ENCODE measurements at places on chromosomes 6 and 20.
A peak's percentile ranks its signal among the peaks of the same experiment; 100 is the strongest.

- DNase-seq = no peak
Measured at GRCh38 chr6:79005024-79005423, 73.0 kb downstream of the PHIP start.

DNA sequence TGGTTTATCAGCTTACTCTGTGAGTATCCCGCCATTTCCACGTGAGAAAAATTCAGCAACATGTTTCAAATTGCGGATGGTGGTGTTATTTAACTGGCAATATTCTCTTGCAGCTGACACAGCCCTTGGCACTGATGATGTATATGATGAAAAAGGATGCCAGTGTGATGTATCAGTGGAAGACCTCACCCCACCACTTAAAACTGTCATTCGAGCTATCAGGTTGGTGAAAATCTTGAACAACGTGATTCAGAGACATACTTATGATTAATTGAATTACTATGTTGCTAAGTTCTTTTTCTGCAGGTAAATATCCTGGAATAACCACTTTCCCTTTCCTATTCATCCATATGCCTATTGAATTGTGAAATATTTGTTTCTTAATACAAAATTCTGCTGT is 55.7 kb downstream of the KHDC1L start:
- no peak for DNase-seq

GRCh38 chr6:41935685-41936072 is 5.9 kb downstream of the CCND3 start:
- no peak for DNase-seq

- DNase-seq = no peak
Measured at GRCh38 chr20:21167261-21167660, 41.4 kb downstream of the KIZ start.

DNA sequence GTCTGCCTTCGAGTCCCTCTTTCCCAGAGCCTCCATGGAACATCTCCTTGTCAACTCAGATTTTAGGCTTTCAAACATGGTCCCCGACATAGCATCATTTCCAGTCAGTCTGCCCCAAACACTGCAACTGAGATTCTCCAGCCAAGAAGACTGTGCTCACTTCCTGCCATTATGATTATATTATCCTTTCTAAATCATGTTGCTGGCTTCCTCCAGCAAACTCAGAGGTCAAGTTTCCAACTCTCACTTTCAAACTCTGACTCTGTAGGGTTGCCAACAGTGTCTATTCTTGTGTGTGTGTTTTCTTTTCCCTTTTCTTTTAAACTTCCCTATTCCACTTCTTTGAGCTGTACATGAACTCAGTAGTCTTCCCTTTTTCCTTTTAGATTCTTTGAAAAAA is 61.2 kb upstream of the TRAF3IP2 start:
- DNase-seq = no peak

GRCh38 chr20:17562804-17563305 is 7.0 kb upstream of the DSTN start:
- no peak for DNase-seq

- no peak for DNase-seq
Measured at GRCh38 chr6:16904957-16905356, 143.7 kb upstream of the ATXN1 start.

GRCh38 chr6:31592396-31592771 is 422 bp downstream of the NCR3 start:
- DNase-seq = no peak

DNA sequence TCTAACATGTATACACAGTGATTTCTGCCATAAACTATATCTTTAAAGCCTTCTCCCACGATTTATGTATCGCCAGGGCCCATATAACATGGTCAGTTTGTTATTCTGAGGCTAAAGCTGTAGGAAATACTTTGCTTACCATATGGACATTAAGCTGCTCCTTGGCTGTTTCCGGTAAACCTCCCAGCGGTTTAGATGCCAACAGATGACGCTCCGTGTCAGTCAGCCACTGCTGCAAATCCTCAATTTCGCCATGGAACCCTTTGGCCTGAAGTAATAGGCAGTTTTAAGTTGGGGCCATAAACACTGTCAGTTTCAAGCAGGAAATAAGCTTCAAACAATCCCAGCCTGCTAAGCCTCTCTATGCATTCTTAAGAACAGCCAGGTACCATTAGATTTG is 145.4 kb downstream of the DST start:
- no peak for DNase-seq

- no peak for DNase-seq
Measured at GRCh38 chr6:76835293-76835692, 628.0 kb downstream of the HTR1B start.

DNA sequence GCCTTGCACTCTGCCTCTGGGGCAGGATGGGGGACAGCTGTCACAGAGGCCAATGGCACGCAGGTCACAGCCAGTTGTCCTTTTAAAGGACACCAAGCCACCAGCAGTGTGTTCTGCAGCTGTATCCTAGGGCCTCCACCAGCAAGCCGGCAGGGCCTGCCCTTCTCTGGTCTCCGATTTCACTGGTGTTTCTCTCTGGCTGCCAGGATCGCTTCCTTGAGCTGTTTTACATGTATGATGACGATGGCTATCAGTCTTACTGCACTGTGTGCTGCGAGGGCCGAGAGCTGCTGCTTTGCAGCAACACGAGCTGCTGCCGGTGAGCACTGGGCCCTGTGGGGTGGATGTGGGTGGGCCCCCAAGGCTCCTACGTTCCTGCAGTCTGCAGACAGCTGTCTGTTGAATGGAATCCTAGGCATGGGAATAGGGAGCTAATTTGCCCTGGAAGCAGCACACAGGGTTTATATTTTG is 22.7 kb upstream of the MAPRE1 start:
- DNase-seq = no peak

- no peak for DNase-seq
Measured at GRCh38 chr6:53796451-53796780, 1.6 kb downstream of the LRRC1 start.

- no peak for DNase-seq
Measured at GRCh38 chr6:47137073-47137472, 94.9 kb upstream of the ADGRF1 start.

- peak; percentile 21 for DNase-seq
Measured at GRCh38 chr20:47768016-47768824, 17.1 kb downstream of the SULF2 start.

GRCh38 chr6:166330612-166331011 is 11.7 kb downstream of the SFT2D1 start:
- no peak for DNase-seq

DNA sequence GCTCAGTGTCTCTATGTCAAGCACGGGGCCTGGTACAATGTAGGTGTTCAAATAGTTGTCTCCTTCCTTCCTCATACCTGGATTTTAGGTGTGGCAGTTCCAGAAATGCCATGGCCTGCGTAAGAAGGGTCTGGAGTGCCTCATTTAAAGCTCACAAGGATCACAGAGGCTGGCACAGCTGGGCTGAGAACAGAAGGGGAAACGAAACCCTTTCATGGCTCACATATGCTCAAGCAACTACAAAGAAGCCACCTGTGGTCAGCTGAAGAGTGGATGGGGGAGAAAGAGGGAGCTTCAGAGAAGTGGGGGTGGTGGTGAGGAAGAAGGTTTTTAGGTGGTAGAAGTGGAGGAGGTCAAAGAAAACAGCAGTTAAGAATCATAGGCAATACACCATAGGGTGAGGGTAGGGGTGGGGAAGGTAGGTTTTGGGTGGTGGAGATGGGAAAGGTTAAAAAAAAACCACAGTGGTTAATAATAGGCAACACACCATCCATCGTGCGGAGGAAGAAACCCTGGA is 17.0 kb upstream of the TOP1 start:
- DNase-seq = no peak

- no peak for DNase-seq
Measured at GRCh38 chr6:25971187-25971821, 8.7 kb downstream of the TRIM38 start.

GRCh38 chr6:146870760-146871159 is 272.0 kb downstream of the ADGB start:
- no peak for DNase-seq

- peak; percentile 44 for DNase-seq
Measured at GRCh38 chr20:62860924-62861691, 514 bp downstream of the TCFL5 start.

DNA sequence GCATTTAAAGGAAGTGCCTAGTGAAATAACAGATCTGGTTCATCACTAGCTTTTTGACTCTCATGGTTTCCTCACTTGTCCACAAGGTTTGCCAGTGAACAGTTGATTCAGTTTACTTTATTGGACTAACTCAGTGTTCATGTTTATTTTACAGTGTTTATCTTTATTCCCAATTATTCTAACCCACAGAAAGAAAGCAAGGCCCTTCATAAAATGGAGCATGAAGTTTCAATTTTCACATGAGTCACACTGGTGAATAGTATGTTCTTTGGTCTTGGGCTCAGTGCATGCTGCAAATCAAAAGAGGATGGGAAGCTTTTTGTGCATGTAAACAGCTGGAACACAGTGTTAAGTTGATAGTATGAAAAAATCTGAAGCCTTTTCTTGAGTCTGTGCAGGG is 217.6 kb upstream of the HDDC2 start:
- no peak for DNase-seq

- DNase-seq = no peak
Measured at GRCh38 chr20:53597030-53597482, 3.4 kb upstream of the ZNF217 start.

- no peak for DNase-seq
Measured at GRCh38 chr20:25459111-25459830, 51.8 kb downstream of the GINS1 start.

- DNase-seq = no peak
Measured at GRCh38 chr6:56690519-56691285, 48.0 kb upstream of the DST start.

- DNase-seq = no peak
Measured at GRCh38 chr20:25016471-25016870, 23.9 kb upstream of the APMAP start.

GRCh38 chr6:91633374-91634111 is 1046.7 kb upstream of the MAP3K7 start:
- DNase-seq = no peak

DNA sequence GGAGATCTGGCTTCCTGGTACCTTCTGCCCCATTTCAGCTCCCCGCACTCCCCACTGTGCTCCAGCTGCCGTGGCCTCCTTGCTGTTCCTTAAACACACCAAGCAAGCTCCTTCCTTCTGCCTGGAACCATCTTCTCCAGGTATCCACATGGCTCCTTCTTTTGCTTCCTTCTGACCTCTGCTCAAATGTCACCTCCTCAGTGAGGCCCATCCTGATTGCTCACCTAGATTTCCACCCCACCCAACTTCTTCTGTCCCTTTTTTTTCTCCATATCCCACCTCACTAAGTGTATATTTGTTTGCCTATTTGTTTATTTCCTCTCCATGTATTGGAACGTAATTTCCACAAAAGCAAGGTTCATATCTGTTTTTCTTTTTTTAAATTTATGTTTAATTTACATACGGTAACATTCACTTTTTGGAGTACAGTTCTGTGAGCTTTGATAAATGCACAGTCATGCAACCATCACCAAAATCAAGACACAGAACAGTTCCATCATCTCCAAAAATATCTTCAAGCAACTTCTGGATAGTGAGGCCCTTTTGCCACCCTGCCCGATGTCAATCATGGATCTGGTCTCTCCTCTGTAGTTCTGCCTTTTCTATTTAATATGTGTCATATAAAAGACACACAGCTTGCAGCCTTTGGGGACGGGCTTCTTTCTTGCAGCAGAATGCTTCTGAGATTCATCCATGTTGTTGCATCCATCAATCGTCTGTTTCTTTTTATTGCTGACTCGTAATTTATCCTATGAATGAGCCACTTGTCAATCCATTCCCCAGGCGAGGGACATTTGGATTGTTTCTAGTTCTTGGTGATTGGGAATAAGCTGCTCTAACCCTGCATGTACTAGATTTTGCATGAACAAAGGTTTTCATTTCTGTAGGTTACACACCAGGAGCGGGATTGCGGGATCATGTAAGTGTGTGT is 46.3 kb downstream of the SLC2A10 start:
- DNase-seq = no peak

DNA sequence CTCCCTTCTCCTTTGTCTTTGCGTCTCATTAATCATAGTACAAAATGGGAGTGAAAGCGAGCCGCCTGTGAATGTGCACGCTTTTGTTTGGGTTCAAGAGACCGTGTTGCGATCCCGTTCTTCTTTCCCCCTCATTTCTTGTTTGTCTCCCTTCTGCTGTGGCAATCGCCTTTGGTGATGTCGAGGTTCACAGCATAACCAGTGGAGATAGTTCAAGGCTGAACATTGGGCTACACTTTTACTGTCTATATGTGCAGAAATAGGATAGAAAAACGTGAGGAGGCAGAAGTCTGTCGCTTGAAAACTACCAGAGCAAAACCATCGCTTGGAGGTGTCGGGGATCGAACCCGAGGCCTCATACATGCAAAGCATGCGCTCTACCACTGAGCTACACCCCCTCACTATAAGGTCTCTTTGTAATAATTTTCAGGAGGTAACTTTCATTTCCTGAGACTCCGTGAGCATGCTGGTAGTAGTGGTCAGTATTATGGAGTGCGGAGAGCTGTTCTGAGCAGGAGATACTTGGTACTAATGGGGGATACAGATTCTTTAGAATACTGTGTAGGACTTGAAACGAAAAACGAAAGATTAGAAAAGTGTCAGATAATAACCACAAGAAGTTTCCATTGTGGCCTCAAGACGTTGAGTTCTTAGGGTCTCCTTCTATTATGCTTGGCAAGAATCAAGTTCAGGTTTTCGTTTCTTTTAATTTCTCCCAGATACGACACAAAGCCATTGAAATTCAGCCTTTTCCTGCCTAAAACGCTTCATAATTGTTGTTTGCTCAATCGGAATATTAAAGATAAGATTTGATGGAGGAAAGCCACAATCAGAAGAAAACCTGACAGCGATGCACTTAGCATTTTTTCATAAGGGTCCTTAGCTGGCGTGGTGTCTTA is 106.6 kb downstream of the TRIM27 start:
- no peak for DNase-seq

GRCh38 chr6:24458941-24459340 is 30.4 kb downstream of the GPLD1 start:
- DNase-seq = no peak

DNA sequence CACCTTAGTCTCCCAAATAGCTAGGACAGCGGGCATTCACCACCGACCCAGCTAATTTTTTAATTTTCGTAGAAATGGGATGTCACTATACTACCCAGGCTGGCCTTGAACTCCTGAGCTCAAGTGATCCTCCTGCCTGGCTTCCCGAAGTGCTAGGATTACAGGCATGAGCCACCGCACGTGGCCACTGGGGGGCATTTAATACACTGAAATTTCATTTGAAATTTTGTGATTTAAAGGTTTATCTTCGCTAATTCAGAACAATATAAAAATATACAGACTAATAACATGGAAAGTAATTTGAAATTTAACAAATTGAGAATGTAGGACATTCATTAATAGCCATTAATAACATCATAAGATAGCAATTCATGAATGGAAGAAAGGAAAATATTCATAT is 20.5 kb upstream of the TBC1D32 start:
- DNase-seq = no peak

DNA sequence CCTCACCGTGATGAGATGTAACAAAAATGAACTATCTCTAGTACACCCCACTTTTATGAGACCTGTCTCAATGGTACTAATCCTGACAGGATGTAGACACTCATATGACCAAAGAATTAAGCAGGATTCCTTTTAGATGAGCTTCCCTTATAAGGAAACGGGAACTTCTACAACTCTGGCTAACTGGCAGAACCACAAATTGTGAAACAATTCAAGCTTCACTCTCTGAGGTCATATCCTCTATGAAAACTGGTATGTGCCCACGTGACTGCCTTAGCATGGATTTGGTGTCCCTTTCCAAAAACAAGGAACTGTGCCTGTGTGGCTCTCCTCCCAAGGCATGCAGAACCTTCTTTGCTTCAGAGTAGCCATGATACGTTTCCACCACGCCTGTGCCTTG is 14.1 kb upstream of the CPNE5 start:
- peak; percentile 13 for DNase-seq

GRCh38 chr6:116229287-116229913 is 24.5 kb downstream of the TSPYL4 start:
- DNase-seq = peak; percentile 15

Measured in CD4-positive, alpha-beta T cell treated with Interleukin-21 for 1 hour (primary cell).